ENCODE measurements at places on chromosomes 11 and 22.

DNA sequence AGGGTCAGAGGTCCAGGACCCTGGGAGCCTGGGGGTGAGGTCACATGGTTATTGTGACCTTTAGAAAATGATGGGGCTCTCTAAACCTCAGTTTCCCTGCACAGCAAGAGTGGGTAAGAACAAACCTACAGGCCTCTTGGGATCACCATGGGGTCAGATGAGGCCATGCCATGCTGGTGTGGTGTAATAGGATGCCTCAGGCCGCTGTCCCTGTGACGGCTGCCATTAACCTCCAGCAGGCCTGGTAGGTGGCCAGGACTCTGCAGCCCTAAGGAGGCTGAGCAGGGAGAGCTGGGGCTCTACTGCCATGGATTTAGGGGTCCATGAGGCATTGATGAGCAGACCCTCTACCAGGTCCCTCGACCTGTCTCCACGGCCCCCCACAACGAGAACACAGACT is 265.5 kb downstream of the CTTN start:
- no peak for DNase-seq

DNA sequence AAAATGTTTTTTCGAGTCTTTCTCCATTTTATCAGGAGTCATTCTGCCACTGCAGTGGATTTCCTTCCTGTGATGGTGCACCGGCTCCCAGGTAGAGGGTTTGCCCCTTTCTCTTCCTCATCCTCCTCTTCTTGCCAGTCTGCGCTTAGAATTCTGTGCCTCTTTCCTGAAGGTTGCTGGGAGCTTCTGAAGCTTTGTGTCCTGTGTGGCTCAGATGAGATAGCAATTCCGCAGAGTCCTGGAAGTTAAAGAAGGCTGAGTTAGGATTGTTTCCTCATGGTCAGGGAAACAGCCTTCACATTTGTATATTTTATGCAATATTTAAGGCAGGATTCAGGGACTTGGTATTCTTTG is 264 bp downstream of the BCO2 start:
- no peak for DNase-seq

DNA sequence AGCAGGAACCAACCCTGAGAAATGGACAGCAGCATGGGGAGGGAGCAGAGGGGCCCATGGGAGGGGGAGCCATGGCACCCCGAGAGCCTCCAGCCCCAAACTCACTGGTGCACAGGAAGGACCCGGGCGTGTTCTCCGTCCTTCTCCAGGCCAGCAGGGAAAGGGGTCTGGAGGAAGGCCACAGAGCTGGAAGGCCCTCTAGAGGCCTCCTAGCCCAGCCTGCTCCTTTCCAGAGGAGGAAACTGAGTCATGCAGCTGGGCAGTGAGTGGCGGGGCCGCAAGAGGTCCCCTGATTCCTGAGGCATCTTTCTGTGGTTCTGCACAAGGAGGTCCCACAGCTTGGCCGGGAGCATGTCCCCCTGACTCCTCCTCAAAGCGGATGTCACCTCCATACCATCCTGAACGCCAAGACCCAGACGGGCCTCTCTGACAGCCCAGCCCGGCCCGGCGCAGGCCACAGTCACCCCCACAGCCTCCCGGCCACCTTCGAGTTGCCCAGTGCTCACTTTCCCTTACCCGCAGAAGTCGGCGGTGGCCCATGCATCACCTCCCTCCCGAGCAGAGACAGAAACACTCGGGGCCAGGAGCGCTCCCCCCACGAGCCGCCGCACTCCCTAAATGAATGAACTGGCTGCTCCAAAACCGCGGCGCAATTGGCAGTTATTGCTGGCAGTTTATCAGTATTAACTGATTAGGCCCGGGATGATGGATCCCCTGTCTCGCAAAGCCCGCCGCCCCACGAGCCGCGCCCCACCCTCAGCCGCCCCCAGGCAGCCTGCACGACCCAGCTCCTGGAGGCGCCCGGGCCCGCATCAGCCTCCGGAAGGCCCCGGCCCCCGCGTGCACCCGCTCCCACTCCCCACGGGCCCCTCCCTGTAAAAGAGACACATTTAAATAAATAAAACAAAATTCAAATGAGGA is 272.5 kb downstream of the BUD13 start:
- DNase-seq, result no peak

GRCh38 chr22:48343461-48343860 is 1484.2 kb downstream of the BRD1 start:
- DNase-seq, result no peak

- DNase-seq, result no peak
These were observed 273.0 kb downstream of the TBC1D22A start for GRCh38 chr22:47035425-47035881.

DNA sequence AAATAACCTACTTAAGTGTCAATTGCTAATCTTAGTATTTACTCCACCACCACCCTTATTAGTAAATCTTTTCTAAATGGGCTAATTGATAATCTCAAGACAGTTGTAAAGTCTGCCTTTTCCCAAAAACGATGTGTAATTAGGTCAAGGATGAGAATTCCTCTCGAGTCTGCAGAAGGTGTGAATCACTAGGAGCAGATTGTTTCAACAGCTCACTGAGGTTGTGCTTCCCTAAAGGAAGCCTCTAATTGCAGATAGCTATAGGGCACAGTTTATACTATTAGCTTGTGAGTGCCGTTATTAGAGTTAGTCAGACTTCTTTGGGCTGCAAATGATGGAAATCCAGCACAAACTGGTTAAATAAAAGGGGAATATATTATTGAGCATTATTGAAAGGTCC is 84.9 kb downstream of the C11orf91 start:
- no peak for DNase-seq

DNA sequence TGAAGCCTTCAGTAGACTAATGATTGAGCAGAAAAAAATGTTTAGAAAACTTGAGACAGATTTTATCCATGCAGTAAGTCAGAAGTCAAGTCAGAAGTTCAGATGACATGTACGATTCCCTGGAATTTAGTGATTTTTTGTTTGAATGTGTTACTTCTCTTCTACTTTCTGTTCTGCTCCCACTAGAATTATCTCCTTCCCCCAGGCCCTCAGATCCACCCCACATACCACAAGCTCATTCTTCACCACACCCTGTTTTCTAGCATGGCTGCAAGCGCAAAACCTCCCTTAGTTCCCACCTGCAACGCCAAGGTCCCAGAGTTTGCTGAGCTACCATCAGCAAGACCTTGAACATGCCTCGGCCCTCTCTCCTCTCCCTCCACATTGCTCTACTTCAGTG is 64.1 kb downstream of the KCNJ1 start:
- no peak for DNase-seq

- no peak for DNase-seq
These were observed 284.7 kb downstream of the ST3GAL4 start for GRCh38 chr11:126640186-126640585.

DNA sequence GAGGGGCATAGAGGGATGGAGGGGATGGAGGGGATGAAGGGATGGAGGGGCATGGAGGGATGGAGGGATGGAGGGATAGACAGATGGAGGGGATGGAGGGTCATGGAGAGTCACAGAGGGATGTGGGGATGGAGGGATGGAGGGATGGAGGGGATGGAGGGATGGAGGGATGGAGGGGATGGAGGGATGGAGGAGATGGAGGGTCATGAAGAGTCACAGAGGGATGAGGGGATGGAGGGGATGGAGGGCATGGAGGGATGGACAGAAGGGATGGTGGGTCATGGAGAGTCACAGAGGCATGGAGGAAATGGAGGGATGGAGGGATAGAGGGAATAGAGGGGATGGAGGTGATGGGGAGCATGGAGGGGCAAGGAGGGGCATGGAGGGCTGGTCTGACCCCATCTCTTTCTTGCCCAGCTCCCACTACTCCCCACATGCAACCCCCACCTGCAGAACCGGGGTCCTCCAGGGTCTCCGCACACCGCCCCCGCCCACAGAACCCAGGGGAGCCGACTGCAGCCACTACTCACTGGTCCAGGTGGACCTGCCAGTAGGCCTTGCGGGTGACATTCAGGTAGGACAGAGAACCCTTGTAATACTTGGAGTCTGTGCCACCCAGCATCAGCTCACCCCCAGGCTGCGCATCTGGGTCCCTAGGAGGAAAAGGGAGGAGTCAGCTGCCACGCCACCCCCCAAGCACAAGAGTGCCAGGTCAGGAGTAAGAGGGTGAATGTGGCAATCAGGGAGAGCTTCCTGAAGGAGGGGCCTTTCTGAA is 4.2 kb upstream of the IFITM10 start:
- DNase-seq, result no peak

DNA sequence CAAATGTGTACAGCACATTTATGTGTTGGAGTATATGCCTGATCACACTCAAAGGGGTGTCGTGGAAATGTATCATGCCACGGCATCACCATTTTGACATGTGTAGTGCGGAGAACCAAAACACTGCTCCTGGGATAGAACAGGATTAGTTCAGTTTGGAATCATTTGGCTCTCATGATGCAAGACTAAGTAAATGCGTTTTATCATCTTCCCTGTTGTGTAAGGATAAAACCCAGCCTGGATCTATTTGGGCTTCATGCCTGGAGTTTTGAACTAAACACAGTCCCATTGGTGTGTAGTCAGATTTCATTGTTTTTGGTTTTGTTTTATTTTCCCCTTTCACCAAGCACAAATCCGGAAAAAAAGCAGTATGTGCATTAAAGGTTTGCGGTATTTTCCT is 574.3 kb downstream of the NTM start:
- DNase-seq, result no peak

- DNase-seq, result no peak
These were observed 32.9 kb upstream of the DLAT start for GRCh38 chr11:111992206-111992855.

- DNase-seq, result no peak
These were observed 46.1 kb downstream of the MICAL2 start for GRCh38 chr11:12156301-12157140.

Data from 8988T (cell line).